ENCODE measurements at places on chromosomes 1 and 21.

DNA sequence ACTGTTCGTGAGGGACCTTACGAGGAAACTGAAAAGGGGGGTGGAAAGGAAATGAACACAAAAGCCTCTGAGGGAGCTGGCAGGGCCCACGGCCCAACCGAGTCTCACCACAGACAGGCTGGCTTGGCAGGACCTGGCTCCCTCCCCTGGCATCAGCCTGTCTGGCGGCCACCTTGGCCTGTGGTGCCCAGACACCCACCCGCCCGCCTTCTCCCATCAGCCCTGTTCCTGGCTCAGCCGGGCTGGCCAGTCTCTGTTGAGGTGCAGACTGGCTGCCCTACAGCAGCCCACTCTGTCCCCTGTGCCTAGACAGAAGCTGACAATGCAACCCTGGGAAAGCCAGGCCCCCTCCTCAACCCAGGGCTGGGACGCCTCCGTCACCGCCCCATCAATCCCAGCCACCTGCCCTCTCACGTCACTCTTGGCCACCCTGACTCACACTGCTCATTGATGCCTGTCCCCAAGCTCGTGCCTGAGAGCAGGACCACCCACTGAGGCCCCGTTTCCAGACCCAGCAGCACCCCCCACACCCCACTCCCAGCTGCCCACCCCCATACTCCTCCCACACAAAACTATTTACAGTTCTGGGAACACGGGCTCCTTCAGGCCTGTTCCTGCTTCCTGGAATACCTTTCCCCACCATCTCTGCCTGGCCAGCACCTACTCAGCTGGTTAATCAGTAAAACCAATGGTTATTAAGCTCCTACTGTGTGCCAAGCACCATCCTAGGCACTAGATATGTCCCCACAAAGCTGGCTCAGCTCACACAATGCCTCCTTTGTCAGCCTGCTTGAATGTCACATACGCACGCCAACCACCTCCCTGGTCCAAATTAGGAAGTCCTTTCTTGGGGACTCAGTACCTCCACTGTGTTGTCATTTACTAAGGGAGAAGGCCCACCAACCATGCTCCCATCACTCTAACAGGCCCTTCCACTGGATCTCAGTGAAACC, 22.7 kb downstream of the SDC3 start:
- DNase-seq, result no peak

DNA sequence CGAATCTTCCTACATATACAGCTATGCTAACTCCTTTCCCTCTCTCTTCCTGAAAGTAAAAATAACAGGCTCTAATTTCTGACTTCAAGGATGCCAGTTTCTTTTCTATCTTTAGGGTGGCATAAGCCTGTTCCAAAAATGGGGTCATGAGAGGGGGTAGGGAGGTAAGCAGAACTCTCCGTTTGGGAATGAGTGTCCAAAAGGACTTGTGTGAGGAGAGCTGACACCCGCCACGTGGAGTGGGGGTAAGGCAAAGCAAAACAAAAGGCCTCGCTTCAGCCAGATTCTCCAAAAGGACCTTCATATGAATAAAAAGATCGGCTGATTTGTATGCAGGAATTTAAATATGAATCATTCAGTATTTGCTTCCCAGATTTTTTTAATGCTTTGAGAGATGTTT, 28.6 kb downstream of the PLPPR4 start:
- no peak for DNase-seq

DNA sequence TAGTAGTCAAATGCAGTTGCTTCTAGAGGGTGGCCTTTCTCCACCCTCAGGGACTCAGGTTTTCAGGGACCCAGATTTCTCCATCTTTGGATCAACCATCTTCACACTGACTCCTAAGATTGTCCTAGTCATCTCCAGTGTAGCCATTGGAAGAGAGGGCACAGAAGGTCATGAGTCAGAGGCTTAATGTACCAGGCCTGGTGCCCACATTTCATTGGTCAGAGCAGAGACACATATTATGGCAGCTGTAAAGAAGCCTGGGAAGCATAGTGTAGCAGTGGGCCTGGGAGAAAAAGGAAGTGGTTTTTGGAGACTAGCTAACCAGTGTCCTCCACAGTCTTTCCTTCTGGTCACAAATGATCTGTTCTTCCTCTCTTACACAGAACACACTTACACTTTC, 122.5 kb downstream of the GIPC2 start:
- DNase-seq, result no peak

DNA sequence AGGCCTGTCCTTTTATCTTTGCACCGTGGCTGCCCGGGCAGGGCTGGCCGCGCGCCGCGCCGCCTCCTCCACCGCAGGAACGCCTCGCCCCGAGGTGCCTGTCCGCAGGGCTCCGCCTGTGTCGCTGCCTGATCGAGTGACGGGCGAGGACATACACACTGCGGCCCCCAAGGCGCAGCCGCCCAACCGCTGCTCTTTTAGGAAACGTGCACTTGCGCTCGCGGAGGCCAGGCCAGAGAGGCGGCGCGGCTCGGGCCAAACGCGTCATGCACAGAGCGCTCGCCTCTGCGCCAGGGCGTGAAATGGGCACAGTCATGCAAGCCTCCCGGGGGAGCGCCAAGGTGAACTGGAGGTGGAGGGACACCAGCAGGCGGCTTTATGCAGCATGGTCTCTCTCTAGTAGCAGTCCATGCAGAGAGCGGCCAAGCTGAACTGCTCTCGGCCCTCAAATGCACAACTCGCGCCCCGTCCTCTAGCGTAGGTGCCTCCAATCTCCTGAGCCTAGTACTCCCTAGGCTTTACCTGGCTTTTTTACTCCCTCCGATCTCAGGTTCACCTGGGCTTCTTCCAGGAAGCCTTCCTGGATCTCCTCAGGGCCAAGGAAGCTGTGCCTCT, 12.9 kb downstream of the TRABD2B start:
- no peak for DNase-seq

- DNase-seq, result no peak
These were observed 929 bp downstream of the SUMO3 start for GRCh38 chr21:44816761-44817505.

DNA sequence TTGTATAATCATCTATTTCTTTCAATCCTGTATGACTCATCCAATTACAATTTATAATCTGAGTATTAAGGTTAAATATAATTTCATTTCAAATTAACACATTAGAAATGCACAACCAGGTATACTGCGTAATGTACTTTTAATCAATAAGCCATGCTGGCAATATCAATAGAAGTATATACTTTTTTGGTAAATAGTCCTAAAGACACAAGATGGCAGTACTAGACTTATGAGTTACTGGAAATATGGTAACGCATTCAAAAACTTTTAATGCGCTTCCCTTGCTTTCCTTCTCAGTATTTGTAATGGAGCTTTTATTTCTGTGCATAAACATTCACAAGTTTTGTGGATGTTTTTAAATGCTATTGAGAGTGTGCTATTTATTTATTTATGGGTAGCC, 1162.0 kb upstream of the TMPRSS15 start:
- no peak for DNase-seq

DNA sequence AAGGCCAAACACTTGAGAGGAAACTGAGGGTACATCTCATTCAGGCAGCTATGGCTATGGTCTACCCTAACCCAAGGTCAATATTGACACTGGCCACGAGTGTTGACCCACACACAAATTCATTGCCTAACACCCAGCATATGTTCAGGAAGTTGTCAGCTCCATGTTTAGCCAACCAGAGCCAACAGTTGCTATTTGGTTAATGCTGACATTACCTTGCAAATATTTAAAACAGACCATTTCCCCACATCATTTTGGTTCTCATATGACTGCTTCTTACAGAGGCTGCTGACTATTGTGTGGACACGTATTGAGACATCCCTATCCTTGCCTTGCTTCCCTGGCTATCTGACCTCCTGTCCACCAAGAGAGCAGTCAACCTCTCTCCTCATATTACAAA, 97.3 kb downstream of the LMX1A start:
- DNase-seq, result no peak

DNA sequence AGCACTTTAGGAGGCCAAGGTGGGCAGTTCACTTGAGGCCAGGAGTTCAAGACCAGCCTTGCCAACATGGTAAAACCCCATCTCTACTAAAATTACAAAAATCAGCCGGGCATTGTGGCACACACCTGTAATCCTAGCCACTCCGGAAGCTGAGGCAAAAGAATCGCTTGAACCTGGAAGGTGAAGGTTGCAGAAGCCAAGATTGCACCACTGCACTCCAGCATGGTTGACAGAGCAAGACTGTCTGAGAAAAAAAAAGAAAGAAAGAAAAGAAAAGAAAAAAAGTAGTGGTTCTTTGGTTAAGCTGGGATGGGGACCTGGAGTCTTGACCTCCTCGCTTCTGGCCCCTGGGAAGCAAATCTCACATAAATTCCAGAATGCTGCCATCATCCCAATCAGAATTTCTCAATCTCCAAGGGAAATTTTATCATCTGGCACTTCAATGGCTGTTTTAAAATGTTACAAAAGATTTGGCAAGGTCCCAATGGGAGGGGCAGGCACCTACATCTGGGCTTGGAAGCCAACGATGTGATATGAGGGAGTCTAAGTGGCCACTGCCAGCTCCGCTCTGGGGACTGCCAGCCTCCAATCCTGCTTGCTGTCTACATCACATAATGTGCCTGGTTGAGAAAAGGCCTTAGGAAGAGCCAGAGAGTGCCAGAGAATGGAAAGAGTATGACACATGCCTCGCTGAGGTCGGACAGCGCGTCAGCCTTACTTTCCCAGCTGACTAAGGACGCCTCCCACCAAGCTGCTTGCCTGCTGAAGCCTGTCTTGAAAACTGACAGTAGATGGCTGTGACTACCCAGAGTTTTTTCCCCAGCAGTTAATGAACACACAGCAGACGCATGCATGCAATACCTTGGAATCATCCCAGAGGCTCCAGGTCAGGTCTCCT, 42.1 kb upstream of the SRP9 start:
- DNase-seq, result no peak

GRCh38 chr1:28296401-28297261, 32.2 kb upstream of the MED18 start:
- DNase-seq, result no peak

- DNase-seq, result no peak
These were observed 7.1 kb downstream of the SMPDL3B start for GRCh38 chr1:27941671-27942540.

- DNase-seq, result no peak
These were observed 15.6 kb downstream of the FCGR2B start for GRCh38 chr1:161678500-161678899.

DNA sequence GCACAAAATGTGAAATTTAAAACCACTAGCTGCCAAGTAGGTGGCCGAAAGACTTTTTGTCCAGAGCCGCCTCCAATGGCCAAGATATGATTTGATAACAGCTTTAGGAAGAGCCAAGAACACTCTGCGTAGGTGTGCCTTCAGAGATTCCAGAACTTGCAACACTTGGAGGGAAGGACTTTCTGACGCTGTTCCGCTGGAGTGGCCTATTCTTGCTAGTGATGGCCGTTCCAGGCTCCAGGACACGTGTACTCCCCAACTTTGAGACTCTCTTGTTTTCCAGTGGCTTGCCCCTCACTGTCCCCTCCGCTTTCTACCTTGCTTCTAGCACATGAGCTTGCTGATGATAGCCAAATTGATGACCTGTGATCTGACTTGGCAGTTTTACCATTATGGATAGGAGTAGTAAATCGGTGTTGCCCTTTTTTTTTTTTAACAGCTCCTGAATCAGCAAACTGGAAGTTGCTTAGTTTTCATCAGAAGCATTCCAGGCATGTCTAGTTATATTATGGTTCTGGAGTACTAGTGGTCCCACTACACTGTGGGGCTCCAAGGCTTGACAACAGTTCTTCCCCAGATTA, 1.0 kb downstream of the PRDX6 start:
- DNase-seq, result no peak

DNA sequence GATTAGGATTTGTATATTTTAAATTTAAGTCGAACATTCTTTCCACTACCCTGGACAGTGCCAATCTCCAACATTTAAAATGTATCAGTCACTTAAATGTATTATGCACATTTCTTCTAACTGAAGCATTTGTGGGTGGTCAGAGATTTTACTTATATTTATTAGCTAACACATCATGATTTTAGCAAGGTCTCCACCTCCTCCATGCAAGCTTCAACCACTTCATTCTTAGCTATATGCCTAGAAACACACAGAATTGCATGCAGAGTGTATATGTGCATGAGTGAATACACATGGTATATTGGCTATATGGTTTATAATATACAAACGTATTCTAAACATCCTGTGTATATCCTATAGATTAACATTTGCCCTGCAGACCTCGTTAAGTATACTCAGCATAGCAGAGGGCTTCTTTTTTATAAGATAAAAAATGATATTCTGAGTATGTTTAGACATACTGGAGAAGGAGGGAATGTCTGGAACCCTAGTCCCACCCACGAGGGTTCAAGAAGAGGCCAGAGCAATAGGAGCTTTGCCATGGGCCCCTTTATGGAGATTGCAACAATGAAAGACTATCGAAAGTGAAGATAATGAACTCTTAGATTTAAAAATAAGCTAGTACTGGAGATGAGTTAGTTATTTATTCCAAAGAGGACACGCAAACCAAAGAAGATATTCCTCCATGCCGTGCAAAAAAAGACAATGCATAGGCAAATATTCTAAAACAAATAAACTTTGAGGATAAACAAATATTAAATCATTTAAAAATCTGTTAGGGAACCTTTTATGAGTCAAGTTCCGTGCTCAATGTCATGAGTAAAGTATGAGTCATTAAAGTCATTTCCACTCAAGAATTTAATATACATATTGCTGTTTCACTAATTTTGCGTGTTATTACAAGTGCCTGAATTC, 480.4 kb downstream of the SIPA1L2 start:
- no peak for DNase-seq

DNA sequence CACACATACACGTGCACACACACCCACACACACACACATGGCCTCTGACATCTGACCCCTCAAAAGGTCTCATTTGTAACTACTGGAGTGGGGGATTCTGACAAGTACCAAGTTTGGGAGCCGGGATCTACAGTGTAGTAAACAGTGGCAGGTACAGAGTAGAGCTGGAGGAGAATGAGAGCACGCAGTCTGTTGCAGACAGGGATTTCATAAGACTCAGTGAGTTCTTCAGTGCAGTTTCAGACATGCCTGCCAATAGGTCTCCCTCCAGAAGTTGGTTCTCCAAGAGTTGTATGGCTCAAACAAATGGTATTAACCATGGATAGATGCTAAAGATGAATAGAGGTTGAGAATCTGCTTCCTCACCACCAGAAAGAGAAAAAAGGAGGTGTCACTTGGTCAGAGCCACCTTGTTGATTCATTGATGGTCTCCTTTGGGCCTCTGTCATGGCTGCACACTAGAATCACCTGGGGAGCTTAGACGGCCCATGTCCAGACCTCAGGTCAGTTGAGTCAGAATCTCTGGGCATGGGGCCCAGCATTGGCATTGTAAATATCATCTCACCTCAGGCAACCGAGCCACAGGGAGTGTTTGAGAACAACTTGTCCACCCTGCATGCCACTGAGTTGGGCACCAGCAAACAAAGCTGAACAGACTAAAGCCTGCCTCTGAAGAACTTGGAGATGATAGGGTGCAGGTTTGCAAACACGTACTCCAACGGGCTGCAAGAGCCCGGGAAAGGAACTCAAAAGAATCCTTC, 122.1 kb downstream of the EDEM3 start:
- no peak for DNase-seq

- DNase-seq, result no peak
These were observed 3.7 kb downstream of the TCHH start for GRCh38 chr1:152111515-152111968.

DNA sequence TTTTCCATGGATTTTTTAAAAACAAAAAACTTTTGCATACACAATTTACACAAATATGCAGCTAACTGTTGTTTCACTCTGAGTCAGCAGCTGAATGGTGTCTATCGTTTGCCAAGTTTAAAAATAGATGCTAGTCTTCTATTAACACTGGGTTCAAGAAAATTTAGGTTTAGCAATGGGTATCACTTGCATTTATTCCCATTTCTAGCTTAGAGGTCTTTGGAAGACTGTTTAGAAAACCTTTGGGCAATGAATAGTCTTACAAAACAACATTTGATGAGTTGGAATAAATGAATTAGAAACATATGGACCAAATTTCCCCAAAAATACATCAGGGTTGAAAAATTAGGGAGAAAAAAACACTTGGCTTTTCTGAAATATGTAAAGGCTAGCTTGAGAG, 165.8 kb downstream of the LYPLAL1 start:
- no peak for DNase-seq

Measured in stimulated activated CD8-positive, alpha-beta memory T cell treated with anti-CD3 and anti-CD28 coated beads, Interleukin-15, amount 100 ng/mL, for 4 hours (primary cell).